ENCODE measurements at places on chromosomes 3 and 15. TPM values are rescaled to one million over a fixed set of nuclear protein-coding genes. Genes with fewer than 3 reads are reported as not detected.

Gene IDH3A
- polyA plus RNA-seq = 62.4 TPM

Gene ANKRD63
- polyA plus RNA-seq = 0.17 TPM

Gene CP
- 0.70 TPM for polyA plus RNA-seq

Gene EOMES
- 0.10 TPM for polyA plus RNA-seq

Gene EPHB1
- polyA plus RNA-seq = 5.9 TPM

Gene REC114
- not detected for polyA plus RNA-seq

Gene COL6A5
- polyA plus RNA-seq = 0.07 TPM

Gene C15orf61
- polyA plus RNA-seq = 6.0 TPM
